ENCODE measurements at places on chromosomes 3 and 15.

DNA sequence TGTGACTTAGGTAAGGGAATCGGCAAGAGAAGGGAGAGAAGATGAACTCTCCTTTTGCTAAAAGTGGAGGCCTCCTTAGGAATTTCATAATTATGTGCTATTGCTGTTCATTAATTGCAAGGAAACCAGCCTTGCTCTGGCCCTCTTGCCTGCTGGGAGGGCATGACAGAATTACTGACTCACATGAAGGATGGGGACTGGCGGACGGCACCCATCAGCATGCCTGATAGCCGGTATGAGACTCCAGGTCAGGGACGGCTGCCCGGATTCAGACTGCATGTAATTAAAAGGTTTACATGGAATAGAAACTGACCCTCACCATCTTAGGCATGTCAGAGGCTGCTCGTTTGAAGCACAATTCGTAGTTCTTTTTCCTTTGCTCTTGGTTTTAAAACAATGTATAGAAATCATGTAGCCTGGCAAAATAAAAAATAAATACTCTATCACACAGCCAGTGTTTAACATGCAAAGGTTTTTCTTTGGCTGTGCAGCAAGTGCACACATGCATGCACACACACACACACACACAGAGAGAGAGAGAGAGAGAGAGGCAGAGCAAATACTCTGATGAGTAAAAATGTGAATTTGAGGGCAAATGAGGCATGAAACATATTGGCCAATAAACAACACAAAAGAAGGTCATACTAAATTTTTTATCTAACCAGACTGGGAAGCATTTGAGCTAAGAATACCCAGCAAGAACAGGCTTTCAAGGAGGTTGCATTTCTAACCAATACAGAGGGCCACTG lies 82.7 kb downstream of the FOXB1 start:
- no peak for DNase-seq

GRCh38 chr3:196627918-196628231 lies 11.6 kb upstream of the NRROS start:
- DNase-seq: no peak

- no peak for DNase-seq
Observed at GRCh38 chr3:106376016-106376570, 507.3 kb upstream of the CBLB start.

- no peak for DNase-seq
Observed at GRCh38 chr3:58556761-58557221, 19.8 kb upstream of the ACOX2 start.

DNA sequence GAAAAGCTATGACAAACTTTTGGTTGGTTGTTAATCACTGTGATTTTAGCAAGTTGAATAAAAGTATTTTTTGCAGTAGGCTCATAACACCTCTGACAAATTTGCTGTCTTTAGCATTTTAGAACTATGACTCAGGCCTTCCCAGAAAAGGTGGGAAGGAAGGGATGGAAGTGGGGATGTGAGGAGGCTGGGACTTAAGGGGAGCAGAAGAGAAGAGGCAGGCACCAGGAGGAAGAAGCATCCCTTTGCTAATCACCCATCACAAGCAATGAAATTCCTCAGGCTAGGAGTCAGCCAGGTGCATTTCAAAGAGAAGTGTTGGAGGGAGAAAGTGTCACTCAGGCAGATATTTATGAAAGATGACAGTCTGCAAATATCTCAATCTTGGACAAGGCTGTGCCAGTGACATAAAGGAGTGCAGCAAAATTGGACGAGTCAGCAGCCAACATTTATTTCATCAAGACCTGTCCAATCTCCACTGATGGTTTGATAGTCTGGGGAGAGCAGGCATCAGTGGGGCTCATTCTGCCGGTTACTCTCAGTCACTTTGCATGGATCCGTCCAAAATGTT lies 337.3 kb upstream of the ARRDC4 start:
- DNase-seq: no peak

DNA sequence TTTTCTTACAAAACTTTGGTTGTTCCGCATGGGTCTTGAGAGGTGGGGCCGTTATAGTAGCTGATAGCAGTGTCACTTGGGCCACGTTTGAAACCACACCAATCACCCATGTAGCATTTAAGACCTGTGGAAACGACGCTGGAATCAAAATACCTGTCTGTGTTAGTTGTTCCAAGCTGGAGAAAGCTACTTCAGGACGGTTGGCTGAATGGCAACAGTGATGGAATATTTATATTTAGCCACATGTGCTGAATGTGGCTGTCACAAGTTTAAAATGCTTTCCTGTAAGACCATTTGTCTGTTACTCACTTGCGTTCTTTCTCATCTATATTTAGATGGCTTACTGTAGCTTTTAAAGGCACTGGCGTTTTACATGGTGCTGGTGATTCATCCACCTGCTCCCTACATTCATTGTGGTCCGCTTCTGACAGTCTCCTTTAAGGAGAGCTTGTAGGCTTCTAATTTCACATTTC lies 1.4 kb downstream of the DNAJA4 start:
- DNase-seq: peak; percentile 42

GRCh38 chr3:122021811-122022401 lies at the start of gene ILDR1:
Gene ILDR1 (minus strand): TSS chr3:122022247. CDS start chr3:122022077, 170 bp downstream.
- peak; percentile 72 for DNase-seq

DNA sequence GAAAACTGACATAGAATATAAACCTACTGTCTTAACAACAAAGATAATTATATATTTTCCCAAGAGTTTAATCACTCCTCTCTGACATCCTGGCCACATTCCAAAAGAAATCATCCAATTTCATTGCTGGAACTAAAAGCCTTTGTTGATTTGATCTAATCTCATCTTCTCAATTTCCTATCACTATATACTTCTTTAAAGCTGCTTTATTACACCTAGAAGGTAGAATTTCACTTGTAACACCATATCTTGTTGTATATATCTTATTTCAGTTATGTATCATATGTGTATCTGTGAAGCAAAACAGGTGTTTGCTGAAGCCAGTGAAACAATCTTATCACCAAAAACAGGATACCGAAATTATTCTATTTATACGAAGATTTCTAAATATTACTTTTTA lies 740.2 kb downstream of the ROBO1 start:
- no peak for DNase-seq

DNA sequence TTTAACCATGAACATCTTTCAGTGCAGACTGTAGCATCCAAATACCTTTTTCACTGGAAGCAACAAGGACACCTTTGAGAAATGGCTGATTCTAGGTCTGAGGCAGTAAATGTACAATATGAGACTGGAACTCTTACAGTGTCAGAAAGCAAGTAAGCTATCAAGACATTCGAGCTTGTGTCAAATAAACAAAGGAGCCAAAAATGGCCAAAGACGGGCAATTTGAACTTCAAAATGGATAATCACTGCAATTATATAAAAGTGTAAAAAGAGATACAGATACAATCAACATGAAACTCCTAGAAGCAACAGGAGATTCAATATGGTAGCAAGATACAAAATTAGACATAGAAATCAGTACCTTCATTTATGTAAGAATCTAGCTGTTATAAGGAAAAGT lies 138.5 kb upstream of the CCDC54 start:
- DNase-seq: no peak

DNA sequence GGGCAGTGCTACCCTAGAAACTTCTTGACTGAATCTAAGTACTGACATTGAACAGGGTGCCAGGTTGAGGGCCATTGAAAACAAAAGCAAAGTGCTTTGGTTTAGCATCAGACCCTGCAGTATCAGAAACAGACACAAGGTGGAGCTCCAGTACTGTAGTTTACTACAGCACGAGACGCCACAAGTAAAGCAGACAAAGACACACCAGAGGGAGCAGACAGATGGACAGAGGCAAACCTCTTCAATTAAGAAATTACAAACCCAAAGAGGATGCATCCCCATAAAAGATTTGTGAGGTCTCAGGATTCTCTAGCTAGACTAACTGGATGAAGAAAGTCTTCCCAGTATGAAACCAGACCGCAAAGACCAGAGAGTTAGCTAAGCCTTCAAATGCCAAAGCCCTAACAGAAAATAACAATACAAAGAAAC lies 16.6 kb downstream of the TOP2B start:
- peak; percentile 68 for DNase-seq

DNA sequence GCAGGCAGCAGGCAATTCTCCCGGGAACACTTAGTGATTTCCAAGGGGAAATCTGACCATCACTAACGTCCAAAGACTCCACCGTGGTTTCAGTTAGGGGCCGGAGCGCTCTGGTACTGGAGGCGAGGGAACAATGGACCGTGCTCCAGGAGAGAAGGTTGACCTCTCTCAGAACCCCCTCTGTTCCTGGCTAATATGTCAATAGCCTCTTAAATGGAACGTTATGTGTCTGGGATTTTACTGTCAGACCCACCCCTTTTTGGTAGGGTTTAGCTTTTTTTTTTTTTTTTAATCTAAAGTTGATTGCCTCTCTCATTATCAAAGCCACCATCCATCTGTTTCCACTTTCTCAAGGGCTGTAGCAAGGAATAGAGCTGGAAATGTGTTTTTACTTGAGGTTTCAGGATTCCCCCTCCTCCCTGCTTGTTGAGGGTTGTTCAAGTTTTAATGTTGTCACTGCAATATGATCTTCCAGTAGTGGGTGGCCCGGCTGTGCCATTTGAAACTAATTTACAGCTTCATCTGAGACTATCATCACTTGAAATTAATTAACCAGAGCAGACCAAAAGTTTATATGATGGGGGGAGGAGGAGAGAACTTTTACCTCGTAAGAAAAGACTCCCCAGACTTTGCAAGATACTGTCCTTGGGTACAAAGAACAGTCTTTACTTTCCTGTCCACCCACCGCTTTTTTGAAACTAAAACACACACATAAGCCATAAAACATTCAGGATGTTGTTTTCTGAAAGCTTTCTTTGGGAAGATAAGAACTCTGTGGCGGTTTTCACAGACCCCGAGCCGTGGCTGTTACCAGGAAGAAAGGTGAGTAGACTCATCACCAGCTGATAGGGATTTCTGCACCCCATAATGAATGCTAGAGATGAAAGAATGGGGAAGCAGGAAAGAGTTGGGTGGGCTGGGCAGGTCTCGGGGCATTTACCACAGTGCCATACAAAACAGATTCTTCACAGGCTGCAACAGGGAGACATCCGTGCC lies 187.8 kb downstream of the UACA start:
- no peak for DNase-seq

GRCh38 chr3:127274200-127274760 lies 13.6 kb downstream of the PRR20G start:
- no peak for DNase-seq
